ENCODE measurements at places on chromosomes 7 and 10.

GRCh38 chr10:131815266-131816156, 85.3 kb upstream of the PPP2R2D start:
- DNase-seq: no peak

GRCh38 chr10:49653273-49653929, 26.1 kb upstream of the C10orf53 start:
- DNase-seq: no peak

DNA sequence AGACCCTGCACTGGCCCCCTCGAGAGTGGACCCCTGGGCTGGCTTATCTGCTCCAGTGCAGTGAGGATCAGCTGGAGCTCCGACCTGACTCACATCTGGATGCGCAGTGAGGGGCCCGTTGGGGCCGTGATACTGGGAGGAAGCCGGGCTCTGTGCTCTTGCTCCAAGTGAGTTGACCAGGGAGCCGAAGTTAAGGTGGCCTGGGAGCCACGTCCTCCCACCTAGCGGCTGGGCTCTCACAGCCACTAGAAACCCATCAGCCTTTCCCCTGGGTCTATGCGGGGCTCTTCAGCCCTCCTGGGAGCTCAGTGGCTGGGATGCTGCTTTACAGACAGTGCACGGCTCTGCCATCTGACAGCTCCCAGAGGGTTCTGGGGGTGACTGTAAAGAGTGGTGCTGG, 9.1 kb downstream of the ALKBH4 start:
- no peak for DNase-seq

DNA sequence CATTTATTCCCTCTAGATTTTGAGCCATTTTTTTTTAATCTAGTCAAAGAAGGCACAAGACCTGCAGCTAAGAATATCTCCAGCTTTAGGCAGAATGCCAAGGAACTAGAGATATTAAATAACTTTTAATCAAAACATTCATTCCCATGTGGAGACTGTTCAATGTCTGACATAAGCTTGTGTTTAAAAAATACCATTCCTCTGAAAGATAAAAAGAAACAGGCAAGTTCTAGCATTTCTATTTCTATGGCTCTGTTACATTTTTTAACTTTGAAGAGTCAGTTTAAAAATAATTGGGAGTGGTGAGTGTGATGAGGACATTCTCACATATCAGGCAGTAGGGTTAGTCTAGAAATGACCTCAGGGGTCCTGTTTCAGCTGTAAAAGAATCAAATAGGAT, 48.0 kb downstream of the RHOBTB1 start:
- no peak for DNase-seq

DNA sequence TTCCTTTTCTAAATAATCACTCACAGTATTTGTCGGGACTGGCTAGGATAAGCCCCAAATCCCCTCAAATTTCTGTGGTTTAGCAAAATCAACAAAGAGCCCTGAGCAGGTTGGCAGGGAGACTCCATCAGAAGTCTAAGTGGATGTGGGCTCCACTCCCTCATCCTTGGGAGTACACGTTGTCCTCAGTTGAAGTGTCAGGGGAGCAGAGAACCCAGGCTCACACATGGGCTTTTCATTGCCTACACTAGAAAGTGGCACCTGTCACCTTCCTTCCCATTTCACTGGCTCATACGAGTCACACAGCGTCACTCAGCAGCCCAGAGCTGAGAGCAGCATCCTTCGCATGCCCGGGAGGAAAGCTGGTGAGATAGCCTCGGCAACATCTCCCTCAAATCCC, 421.3 kb upstream of the FZD8 start:
- DNase-seq: no peak
